Stimulated activated naive CD4-positive, alpha-beta T cell treated with Interleukin-2 at 50 U/mL for 16 hours (primary cell): ENCODE measurements at places on chromosomes 3 and 15.

- no peak for DNase-seq
These were observed 448.8 kb downstream of the GRM7 start for GRCh38 chr3:7309641-7310102.

- DNase-seq: no peak
These were observed 319.6 kb upstream of the IL12A start for GRCh38 chr3:159668990-159669476.

- DNase-seq: no peak
These were observed 11.7 kb upstream of the MUSTN1 start for GRCh38 chr3:52846432-52846965.

GRCh38 chr15:98493966-98494511 is 154.3 kb upstream of the IGF1R start:
- DNase-seq: no peak

DNA sequence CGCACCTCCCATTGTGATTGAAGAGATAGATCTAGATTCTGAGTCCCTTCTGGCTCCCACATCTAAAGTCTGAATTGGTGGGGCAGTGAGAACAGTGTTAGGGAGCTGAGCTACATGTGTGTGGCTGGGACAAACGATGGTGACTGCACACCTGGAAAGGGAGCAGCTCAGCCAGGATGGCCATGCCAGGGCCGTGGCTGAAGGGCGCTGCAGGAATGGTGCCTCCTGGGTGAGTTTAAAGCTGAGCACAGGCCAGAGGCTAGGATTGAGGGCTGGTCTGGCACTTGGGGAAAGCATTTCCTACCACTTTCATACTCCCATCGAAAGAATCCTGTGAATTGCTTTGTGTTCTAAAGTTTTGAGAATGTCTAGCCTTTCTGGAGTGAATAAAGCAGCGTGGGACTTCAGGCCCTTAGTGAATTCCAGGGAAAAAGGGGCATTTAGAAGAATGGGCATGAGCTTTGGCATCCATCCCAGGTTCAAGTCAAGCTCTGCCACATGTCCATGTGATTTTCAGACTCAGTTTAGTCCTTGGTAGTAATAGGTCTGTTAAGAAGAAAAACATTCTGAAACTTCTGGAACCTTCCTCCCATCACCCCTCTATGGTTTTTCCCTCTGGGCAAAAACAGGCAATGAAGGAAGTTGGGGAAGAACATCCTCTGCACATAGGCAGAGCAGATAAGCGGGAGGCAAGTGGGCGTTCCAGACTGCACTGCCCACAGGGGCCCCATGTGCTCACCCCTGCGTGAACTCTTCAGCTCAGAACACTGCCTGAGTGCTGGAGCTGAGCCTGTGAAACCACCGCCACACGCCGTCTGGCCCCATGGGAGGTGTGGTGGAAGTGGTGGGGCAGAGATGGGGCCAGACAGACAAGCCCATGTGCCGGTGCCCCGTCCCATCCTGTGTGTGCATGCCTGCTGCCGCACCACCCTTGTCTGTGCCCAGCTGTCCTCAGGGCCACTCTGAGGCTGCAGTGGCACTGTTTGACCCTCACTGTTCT is 12.9 kb upstream of the CPNE9 start:
- DNase-seq: no peak

DNA sequence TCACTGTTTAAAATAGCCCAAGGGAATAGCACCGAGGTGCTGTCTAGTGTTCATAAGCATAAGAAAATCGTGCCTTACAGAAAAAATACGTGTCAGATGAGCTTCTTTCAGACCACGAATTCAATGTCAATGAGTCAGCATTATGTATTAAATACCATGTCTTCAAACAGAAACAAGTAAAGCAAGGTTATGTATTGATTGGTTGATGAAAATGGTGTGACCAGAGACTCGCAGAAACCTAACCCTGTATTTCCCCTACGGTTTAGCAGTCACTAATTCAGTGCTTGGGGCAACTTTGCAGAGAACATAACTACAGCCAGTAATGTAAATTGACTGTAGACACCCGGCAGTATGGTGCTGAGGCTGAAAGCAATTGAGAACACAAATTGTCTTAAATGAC is 307.7 kb downstream of the IL5RA start:
- no peak for DNase-seq

GRCh38 chr3:43162230-43163084 is 56.6 kb upstream of the POMGNT2 start:
- DNase-seq: peak; percentile 19

- no peak for DNase-seq
These were observed 1435.9 kb downstream of the OTOL1 start for GRCh38 chr3:162932503-162932902.

DNA sequence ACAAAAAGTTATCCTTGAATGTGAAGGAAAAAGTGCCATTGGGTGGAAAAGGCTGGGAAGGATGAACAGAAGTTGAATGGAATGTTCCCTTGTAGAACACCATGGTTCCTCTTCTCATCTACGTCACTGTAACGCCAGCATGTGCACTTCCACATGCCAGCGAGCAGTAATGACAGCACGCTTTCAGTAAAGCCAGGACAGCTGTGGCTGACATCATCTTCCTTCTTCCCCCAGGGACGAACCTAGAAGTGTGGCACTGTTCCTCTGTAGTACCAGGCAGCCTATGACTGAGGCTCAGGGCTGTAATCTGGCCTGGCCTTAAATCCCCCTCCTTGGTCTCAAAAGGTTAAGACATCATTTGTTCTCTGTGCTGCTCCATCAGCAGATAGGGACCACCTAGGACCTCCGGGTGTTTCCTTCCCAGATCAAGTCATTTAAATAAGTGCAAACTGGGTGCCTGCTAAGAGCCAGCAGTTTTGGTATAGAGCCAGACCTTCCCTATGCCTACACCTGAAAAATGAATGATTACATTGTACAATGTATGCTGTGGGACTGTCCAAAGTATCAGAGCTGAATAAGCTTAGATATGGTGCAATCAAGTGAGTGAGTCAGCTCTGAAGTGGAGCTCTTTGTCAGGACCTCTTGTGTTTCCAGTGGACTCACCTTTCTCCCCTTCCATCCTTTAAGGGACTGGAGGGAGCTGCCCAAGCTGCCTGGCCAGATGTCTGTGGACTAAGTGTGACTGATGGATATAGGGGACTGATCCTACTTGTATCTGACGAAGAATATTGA is 5.6 kb upstream of the SRPRB start:
- DNase-seq: no peak

DNA sequence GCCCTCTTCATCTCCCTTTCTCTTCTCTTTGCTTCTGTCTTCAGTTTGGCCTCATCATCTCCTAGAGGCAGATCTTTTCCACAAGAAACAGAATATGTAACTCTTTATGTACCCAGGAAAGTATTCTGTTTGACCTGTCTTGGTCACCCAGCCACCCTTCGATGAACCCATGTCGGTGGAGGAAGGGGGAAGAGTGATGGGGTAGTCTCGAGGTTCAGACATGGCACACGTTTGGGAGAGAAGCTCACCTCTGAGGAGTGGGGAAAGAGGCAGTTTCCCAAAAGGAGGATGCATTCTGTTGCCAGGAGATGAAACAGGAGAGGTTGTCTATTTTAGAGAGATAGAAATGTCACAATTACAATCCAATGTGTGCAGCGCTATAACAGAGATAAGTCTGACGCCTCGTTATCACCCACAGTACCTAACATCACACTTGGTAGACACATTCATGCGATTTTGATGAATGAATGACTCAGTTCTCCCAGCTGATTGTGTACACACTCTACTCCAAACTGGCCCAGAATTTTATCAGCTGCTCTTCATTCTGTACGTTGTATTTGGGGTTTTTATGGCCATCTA is 722 bp upstream of the CCDC50 start:
- DNase-seq: no peak

DNA sequence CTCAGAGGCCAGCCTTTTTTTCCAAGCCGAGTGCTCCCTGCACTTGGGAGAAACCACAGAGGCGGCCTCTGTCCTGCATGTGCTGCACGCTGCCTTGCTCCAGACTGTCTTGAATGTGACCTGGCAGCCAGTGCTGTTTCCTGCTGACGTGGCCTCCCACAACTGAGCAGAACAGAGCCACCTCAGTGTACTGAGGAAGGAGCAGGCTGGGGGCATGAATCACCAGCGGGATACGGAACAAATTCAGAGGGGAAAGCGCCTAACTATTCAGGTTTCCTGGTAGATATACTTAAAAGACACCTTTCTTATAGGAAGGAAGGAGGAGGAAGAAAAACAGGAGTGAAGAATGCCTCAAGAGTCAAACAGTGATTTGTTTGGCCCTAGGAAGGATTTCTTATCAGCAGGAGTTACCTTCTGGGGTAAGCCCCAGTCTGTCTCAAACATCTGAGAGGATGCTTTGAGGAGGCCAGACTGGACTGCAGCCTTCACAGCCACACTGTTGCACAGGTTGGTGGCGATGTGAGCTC is 114.0 kb downstream of the FNDC3B start:
- peak; percentile 34 for DNase-seq

DNA sequence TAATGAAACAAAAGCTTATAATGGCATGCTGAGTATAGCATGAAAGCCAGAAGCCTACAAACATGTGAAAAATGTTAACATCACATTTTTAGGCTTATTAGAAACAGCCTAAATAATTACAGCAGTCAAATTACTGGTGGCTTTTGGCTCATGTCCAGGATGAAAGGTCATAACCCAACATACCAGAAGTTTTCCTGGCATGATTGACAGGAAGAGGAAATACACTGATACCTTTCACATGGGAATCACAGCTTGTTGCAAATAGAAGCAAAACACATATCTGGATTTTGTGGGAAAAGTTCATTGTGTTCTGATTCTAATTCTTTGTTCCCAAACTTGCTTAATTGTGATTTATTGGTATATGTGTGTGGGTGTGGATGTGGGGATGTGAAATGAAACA is 393.5 kb upstream of the ARRDC4 start:
- DNase-seq: no peak

DNA sequence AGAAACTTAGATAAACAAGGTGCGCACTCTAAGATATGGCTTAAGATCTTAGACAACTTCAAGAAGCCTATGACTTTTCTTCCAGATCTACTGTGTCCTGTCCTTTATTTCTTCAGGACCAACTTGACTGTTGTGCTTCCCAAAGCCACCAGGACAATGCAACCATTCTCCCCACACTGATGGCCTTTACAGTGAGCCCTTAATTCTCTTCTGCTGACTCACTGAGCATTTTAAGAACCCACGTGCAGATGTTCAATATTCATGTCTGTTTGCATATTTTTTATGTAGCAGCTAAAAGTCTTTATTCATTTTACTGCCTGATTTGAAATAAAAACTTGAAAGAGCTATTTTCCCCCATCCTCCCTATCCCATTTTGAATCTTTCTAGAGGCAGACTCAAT is 103.3 kb upstream of the SLC2A2 start:
- DNase-seq: no peak

DNA sequence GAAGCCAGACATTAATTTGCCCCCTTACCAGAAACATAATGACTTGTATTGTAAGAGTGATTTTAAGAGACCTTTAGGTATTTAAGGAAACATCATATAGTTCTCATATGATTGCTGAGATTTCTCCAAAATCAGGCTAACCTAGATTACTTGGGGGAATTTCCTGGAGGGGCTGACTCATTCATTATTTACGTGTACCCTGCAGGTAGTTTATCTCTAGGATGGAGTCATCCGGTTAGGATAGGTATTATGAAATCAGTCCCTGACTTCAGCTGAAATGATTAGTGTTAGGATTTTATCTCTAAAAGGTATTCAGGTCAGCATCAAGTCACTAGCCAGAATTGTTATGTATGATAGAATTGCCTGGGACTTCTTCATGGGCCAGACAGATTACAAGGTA is 97.5 kb downstream of the TCF12 start:
- no peak for DNase-seq

DNA sequence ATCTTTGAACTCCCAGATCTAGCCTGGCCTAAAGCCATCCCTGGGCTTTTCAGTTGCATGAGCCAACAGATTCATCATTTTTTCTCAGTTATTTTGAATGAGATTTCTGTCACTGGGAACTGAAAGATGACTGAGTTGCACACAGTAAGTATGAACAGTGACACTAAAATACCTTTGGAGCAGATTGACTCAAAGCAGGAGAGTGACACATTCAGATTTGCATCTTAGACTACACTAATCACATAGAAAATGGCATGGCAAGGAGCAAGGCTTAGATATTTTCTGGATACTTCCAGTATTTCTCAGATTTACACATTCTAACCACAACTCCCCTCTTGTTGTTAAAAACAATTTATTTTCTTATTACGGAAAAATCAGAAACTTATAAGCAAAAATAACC is 32.8 kb downstream of the SEC62 start:
- no peak for DNase-seq

- no peak for DNase-seq
These were observed 65.6 kb downstream of the ITGA11 start for GRCh38 chr15:68366314-68366713.

GRCh38 chr3:58042947-58043707 is 34.9 kb downstream of the FLNB start:
- DNase-seq: no peak

- peak; percentile 8 for DNase-seq
These were observed 10.1 kb downstream of the LYSMD2 start for GRCh38 chr15:51727141-51727897.

GRCh38 chr3:195385526-195385925 is 57.3 kb downstream of the ACAP2 start:
- no peak for DNase-seq

DNA sequence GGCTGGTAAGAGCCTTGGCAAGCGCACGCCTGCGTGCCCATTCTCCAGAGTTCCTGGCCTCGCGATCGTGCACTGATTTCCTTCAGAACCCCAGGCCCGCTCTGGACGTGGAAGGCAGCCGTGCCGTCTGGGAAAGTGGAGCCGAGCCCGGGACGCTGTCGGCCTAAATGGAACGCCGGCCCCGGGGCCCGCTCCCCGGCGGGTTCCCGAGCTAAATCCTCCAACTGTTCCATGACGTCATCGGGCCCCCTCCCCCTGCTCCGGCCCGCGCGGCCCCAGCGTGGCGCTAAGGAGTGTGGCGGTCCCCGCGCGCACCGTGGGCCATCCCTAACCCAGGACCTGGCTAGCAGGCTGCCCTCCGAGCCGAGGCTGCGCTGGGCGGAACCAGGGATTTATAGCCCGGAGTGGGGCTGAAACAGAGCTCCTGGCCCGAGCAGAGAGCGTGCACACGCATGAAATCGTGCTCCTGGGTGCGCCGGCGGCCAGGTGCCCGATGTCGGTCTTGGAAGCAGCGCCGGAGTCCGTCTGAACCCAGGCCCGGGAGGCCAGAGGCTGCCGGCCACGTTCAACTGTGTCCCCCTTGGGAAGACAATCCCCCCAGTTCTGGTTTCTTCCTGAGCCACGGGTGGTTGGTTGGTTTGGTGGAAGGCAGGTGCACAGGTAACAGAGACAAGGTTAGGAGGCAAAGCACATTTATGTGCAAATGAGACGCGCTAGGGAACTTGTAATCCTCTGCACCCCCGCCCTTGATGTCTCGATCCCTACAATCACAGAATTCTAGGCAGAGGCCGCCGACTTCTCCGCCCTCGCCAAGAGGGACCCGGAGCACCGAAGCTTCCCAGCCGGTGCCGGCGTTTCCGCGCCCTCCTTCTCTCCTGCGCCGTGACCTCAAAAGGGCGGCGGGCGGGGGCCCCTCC is 84.9 kb upstream of the ETV5 start:
- DNase-seq: no peak
